ENCODE measurements at places on chromosomes 6 and 20.

GRCh38 chr6:33192105-33192646, at the start of gene COL11A2:
TSS of gene COL11A2 (minus strand) at chr6:33192467. CDS start at chr6:33192240, 227 bp downstream.
- DNase-seq: no peak

- DNase-seq: no peak
Measured at GRCh38 chr6:118860880-118861279, 33.1 kb upstream of the ASF1A start.

GRCh38 chr6:158032354-158032733, 50.7 kb downstream of the SYNJ2 start:
- DNase-seq: no peak

- DNase-seq: no peak
Measured at GRCh38 chr20:61314326-61315010, 62.4 kb downstream of the CDH4 start.

GRCh38 chr6:161111261-161111660, 119.7 kb downstream of the MAP3K4 start:
- no peak for DNase-seq

DNA sequence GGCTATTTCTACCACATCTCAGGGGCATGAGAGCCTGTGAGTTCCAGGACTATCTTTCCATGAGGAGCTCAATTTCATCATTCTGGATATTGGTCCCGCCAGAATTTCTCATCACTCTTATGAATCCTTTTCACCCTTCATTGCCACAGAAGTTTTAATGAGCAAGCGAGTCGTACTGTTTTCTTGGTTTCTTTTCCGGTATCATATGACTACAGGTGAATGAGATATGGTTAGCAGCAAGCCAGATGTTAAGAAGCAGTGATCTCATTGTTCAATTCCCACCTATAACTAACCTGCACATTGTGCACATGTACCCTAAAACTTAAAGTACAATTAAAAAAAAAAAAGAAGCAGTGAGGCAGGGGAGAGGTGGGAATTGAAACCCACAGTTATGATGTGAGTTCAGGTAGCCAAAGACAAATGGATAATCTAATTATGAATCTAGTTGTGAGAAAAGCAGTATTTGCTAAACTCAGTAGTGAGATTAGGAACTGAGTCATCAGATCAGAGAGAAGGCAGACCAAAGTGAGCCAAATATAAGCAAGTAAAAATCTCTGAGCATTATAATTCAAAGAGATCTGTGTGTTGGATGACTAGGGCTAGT, 78.0 kb upstream of the ELOVL5 start:
- no peak for DNase-seq

Data from stimulated activated CD4-positive, alpha-beta T cell treated with anti-CD3 and anti-CD28 coated beads, Interleukin-2, amount 100 ng/mL, for 24 hours (primary cell).